Peyer's patch (tissue), 4 donors: ENCODE measurements at places on chromosomes 1 and 21. TPM values are rescaled to one million over a fixed set of nuclear protein-coding genes. Genes with fewer than 3 reads are reported as not detected.

DNA sequence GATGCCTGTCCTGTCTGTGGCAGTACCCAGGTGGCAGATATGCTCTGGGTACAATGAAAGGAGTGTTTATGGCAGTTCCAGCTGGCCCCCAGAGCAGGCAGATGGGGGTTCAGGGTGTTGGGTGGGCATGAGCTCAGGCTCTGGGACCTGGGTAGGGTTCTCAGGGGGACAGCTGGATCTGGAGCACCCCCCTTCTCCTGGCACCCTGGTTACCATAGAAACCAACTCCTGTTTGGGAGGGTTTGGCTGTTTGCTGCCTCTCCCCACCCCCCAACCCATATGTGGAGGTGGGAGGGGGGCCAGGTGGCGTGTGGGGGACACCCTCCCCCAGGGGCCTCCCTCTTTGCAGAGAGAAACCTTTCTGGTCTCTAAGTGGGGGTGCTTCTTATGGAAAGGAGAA is 7.1 kb downstream of the FOXO6 start:
- no peak for DNase-seq
- H3K27me3 ChIP-seq: no peaks in the 10 kb centered on the region
- H3K36me3 ChIP-seq: no peaks in the 10 kb centered on the region
- peaks cover 10% of the 10 kb centered on the region for H3K4me1 ChIP-seq
- no peak overlapping the region for H3K27ac ChIP-seq

- no peaks in the 10 kb centered on the region for H3K36me3 ChIP-seq
- no peak overlapping the region for H3K27ac ChIP-seq
- no peak overlapping the region for H3K4me3 ChIP-seq
- H3K4me1 ChIP-seq: no peaks in the 10 kb centered on the region
- H3K27me3 ChIP-seq: no peaks in the 10 kb centered on the region
- no peak for DNase-seq
These were observed 1041.3 kb upstream of the ADGRL4 start for GRCh38 chr1:80047791-80048190.

DNA sequence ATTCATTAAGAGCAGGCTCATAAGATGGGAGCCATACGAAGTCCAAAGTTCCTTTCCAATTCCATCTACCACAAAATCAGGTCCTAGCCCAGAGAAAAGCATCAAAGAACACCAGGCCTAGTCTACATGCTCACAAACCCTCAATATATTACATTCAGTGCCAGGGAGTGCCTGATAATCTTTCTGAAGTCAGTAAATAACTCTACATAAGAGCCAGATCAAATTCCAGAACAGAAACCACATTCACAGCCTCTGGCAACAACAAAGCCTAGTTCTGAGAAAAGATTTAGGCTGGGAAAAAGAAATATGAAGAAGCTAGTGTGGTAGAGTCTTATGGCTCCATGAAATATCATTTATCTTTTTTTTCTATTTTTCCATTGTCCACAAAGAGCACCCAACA is 40.5 kb upstream of the RBBP5 start:
- no peaks in the 10 kb centered on the region for H3K27me3 ChIP-seq
- DNase-seq: no peak
- no peak overlapping the region for H3K4me3 ChIP-seq
- H3K27ac ChIP-seq: no peak overlapping the region

DNA sequence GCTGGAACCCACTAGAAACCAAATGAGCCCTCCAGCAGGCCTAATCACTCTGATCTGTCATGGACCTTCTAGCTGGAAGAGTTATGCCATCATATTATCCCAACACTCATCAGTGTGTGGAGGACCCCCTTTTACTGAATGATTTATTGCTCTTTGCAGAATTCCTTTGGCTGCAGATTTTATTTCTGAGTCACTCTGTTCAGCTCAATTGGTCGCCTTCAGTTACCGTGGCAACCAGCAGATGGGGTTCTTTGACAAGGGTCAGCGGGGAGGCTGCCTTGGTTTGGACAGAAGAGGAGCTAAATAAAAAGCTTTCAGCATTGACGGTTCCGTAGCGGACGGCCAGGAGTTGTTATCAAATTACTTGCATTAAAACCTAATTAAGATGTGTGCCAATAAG is 220.1 kb downstream of the SDCCAG8 start:
- H3K4me3 ChIP-seq: no peak overlapping the region
- no peak overlapping the region for H3K27ac ChIP-seq

DNA sequence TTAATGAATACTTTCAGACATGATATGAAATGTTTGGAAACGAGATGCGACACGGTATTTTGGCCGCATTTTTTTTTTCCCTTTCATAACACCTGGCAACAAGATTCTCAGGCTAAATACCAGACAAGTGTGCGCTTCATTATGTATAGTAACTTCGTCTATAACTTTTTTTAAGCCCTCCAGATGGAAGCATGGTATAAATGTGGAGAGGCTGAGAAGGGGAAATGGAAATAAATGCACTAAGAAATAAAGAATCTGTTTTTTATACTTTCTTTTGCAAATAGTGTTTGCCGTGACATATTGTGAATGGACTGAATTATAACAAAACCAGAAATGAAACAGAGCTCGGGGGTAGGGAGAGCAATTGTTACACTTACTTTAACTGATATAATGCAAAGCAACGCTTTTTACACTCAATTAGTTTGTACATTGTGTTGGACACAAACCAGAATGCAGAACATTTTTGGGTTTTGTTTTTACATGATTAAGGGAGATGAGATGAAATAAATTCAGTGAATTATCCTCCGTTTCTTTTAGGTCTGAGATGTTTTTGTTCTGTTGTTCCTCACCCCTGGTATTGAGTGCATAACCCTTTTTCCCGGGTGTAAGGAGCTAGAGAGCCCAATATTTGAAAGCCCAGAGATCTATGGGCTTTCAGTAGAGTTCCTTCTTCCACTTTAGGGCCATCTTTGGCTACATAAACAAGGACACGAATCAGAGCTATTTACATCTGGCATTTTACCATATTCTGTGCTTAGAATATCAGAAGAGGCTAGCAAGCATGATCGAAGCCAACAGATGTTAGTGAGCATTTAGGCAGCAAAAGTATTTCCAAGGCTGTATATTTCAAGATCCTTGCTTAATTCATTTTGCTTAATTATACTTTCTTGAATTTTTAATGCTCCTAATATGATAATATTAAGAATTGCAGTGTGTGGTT is 478.0 kb downstream of the CAMTA1 start:
- DNase-seq: no peak
- no peaks in the 10 kb centered on the region for H3K36me3 ChIP-seq
- no peaks in the 10 kb centered on the region for H3K27me3 ChIP-seq
- peaks cover 4% of the 10 kb centered on the region for H3K4me1 ChIP-seq
- no peak overlapping the region for H3K4me3 ChIP-seq

- H3K4me3 ChIP-seq: no peak overlapping the region
- no peaks in the 10 kb centered on the region for H3K36me3 ChIP-seq
- H3K4me1 ChIP-seq: no peaks in the 10 kb centered on the region
- no peaks in the 10 kb centered on the region for H3K27me3 ChIP-seq
- H3K27ac ChIP-seq: no peak overlapping the region
These were observed 21.5 kb downstream of the NPHP4 start for GRCh38 chr1:5970610-5971273.

DNA sequence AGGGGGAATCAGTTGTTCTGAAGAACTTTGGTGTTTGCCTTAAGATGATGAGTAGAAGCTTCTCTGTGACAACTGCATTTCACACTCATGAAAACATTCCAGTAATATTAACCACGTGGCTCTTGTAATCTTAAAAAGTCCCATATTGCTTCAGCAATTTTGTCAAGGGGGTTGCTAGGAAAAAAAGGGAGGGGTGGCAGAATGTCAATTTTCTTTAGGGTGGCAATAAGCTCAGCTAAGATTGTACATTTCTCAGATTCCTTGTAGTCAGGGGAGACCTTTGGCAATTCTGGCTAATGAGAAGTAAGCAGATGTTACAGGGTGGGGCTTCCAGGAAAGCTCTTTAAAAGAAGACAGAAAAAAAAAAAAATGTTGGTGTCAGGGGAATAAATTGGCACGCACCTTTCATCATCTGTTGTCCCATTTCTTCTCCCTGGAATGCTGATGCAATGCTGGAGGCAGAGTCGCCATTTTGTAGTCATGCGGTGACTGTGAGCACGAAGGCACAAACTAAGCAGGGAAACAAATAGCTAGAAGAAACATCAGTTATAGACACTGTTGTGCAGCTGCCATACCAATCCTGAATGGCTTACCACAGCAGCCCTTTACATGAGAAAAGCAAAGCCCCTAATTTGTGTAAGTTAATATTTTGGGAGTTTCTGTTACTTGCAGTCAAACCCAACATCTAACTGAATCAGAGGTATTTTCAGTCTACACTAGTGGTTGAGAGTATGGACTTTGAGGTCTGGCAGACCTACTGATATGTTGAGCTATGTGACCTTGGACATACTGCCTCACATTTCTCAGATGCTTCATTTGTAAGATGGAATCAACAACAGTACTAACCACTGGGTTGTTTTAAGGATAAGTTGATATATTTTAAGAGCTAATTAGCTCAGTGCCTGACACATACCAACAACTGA is 56.1 kb upstream of the MRPS6 start:
- H3K27me3 ChIP-seq: no peaks in the 10 kb centered on the region
- no peak overlapping the region for H3K27ac ChIP-seq
- no peaks in the 10 kb centered on the region for H3K4me1 ChIP-seq
- H3K36me3 ChIP-seq: no peaks in the 10 kb centered on the region
- no peak overlapping the region for H3K4me3 ChIP-seq

- no peak for DNase-seq
- H3K27me3 ChIP-seq: no peaks in the 10 kb centered on the region
- no peak overlapping the region for H3K4me3 ChIP-seq
- H3K27ac ChIP-seq: peak overlapping the region; percentile 97
- H3K36me3 ChIP-seq: no peaks in the 10 kb centered on the region
These were observed 5.3 kb upstream of the ID3 start for GRCh38 chr1:23564529-23565122.

GRCh38 chr1:156421939-156422601 is 53.1 kb downstream of the RHBG start:
- H3K36me3 ChIP-seq: no peaks in the 10 kb centered on the region
- H3K27me3 ChIP-seq: no peaks in the 10 kb centered on the region
- H3K4me1 ChIP-seq: peaks cover 19% of the 10 kb centered on the region
- no peak overlapping the region for H3K27ac ChIP-seq
- no peak for DNase-seq

DNA sequence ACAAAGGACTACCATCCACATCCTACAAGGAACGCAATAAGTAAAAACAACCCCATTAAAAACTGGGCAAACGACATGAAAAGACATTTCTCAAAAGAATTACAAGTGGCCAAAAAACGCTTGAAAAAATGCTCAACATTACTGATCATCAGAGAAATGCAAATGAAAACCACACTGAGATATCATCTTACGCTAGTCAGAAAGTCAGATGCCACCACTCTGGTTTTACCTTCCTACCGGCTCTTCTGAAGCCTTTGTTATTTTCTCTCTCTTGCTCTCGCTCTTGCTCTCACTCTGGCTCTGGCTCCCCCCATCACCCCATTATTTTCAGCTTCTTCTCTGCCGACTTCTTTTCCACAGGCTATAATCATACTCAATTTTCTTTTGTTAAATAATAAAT is 38.8 kb downstream of the VPS45 start:
- DNase-seq: no peak
- H3K27me3 ChIP-seq: no peaks in the 10 kb centered on the region
- no peak overlapping the region for H3K27ac ChIP-seq
- H3K36me3 ChIP-seq: no peaks in the 10 kb centered on the region
- no peak overlapping the region for H3K4me3 ChIP-seq

CCDC24 gene
- total RNA-seq: 17.4 TPM

DNA sequence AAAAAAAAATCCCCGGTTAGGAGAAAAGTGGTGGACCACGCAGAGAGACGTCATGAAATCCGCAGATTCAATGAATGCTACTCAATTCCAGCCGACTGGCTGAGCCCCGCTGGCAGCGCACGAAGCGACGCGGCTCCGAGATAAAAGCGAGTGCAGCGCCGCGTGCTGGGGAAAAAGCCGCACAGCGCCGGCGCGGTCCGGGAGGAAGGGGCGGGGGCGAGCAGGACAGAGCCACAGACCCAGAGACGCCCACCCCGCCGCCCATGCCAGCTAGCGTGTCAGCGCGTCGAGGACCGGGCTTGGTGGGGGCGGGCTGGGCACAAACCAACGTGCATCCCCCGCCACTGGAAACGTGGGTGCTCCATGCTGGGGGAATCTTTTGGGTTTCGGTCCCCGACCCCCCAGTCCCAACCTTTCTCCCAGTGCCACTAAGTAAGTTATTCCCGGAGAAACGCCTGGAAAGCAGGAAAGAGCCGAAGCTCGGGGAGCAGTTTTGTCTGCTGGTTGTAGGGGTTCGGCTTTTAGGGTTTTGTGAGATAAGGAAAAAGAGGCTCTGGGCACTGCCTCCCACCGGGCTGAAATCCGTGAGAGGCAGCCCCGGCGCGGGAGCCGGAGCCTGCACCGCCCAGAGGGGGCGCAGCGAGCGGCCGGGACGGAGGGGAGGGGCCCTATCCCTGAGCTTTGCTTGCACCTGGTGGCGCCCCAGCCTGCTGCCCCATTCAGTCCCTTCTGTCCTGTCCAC is at the start of gene KCNJ6:
KCNJ6 (minus strand) TSS at position 148 of the 742 bp plus-strand sequence. CDS start 75,775 bp downstream, outside the sequence.
- H3K36me3 ChIP-seq: no peaks in the 10 kb centered on the region
- no peak for DNase-seq
- no peak within 1 kb of the TSS for H3K27ac ChIP-seq
- peaks cover 18% of the 10 kb centered on the region for H3K27me3 ChIP-seq

STX12 gene
- 57.8 TPM for total RNA-seq

DNA sequence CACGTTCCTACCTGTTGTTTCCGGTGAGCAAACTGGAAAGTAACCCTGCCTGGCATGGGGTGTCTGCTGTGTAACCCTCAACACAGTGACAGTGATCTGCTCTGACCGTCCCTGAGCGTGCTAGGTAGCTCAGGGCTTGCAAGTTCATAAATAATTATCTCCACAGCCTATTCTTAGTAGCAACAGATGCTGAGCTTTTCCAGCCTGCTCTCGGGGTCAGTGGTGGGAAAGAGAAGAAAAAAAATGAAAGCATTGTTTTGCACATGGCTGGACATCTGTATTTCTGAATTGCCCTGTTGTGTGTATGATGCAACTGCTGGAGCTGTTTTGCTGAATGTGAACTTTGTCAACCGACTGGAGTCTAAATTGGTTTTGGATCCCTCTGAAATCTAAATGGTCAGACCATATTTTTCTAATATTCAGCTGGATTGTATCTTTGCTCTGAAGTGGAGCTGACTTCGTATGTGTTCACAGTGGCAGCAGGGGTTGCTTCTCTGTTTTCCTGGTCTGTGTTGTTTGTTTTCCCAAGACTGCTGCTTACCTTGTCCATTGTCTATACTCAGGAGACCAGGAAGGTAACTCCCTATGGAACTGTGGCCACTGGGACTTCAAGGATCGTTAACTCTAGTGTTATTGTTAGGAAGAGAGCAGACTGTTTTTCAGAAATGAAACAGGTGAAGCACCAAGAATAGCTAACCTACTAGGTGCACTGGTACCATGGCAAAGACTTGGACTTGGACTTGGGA is 27.0 kb downstream of the TGFB2 start:
- H3K36me3 ChIP-seq: no peaks in the 10 kb centered on the region
- no peaks in the 10 kb centered on the region for H3K4me1 ChIP-seq
- H3K27me3 ChIP-seq: no peaks in the 10 kb centered on the region
- no peak overlapping the region for H3K27ac ChIP-seq

LEPROT gene
- total RNA-seq: 52.5 TPM

HNRNPCL2 gene
- not detected for total RNA-seq

GRCh38 chr21:42887326-42887725 is 5.8 kb upstream of the NDUFV3 start:
- H3K27me3 ChIP-seq: no peaks in the 10 kb centered on the region
- H3K27ac ChIP-seq: no peak overlapping the region
- DNase-seq: no peak

- no peaks in the 10 kb centered on the region for H3K4me1 ChIP-seq
- no peaks in the 10 kb centered on the region for H3K27me3 ChIP-seq
- peak; percentile 29 for DNase-seq
- no peak overlapping the region for H3K27ac ChIP-seq
- H3K4me3 ChIP-seq: no peak overlapping the region
- H3K36me3 ChIP-seq: no peaks in the 10 kb centered on the region
These were observed 26.8 kb downstream of the STUM start for GRCh38 chr1:226575436-226575720.
